ENCODE measurements at places on chromosomes 1 and 21.
A peak's percentile ranks its signal among the peaks of the same experiment; 100 is the strongest.

DNA sequence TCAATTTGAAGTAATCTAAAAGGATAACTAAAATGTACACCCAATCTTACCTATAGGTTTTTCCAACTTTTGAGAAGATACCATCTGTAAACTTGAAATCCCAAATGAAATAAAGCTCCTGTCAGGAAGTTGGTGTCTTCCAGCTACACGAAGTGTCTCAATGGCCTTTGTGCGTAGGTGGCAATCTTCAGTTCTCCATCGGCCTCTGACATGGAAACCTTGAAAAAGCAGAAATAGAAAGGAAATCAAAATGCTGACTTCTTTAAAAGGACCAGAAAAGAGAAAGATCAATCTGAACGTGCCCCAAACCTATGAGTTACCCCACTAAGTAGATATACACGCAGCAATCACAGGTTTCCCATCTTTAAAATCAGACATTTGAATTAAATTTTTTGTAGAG is 10.0 kb downstream of the MKNK1 start:
- no peak for DNase-seq

- DNase-seq: peak; percentile 72
Observed at GRCh38 chr21:45551316-45551715, 9.1 kb upstream of the SLC19A1 start.

DNA sequence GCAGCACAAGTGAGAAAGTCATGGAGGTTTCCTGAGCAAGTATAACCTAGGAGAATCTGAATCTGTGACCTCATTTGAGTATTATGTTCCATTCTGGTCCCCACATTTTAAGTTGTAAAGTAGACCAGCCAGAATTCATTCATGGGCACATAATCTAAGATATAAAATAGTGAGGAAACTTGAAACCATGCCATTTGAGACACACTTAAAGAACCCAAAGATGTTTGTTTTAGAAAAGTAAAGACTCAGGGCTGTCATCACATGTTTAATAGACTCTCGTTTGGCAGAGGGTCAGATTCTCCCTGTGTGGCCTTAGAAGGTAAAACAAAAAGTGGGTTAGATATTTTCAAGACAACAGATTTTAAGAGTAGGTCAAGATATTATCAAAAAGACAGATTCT is 6.4 kb downstream of the SZT2 start:
- no peak for DNase-seq

- DNase-seq: no peak
Observed at GRCh38 chr1:38186566-38186965, 140.0 kb upstream of the POU3F1 start.

- DNase-seq: no peak
Observed at GRCh38 chr1:207097871-207098324, 6.1 kb upstream of the C4BPA start.

GRCh38 chr1:70290218-70290617 is 64.3 kb downstream of the ANKRD13C start:
- no peak for DNase-seq

- DNase-seq: no peak
Observed at GRCh38 chr1:90826834-90827233, 109.7 kb upstream of the BARHL2 start.

GRCh38 chr1:40661678-40662077 is 3.8 kb downstream of the RIMS3 start:
- DNase-seq: no peak

DNA sequence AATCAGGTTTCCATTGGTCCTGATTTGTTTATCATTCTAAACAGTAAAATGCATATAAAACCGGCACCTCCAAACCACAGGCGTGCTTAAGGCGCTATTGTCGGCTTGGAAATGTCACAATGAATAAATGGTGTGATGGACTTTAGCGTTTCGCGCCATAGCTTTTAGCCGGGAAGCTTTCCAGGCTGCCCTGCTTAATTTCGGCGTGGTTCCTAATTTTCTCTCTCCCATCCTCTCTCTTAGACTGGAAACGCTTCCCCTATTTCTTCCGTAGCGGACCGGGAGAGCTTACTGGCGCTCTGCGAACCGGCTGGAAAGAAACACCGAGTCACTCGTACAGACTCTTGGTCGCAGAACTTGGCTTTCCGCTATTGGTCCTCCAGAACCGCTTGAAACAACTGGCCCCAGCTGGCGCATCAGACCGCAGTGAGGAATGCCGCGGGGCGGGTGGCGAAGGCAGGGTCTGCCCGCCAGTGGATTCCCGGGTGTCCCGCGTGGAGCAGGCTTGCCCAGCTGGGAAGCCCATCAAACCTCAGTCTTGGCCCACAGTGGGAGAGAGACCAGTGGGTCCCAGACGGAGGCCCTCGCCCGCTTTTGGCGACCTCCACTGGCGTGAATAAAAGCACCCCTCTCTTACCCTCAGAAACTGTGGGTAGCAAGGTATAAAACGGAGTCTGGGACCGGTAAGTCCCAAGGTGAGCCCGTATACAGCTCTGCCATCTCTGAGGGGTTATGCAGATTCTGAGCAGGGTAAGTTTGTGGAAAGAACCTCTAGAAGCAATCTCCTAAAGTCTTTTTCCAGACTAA is 4.0 kb upstream of the LHX8 start:
- peak; percentile 60 for DNase-seq

- DNase-seq: no peak
Observed at GRCh38 chr1:172770071-172770470, 111.2 kb downstream of the FASLG start.

GRCh38 chr1:168653567-168653966 is 75.4 kb downstream of the DPT start:
- DNase-seq: peak; percentile 36

GRCh38 chr1:173043253-173043652 is 7.5 kb downstream of the TNFSF18 start:
- peak; percentile 49 for DNase-seq

DNA sequence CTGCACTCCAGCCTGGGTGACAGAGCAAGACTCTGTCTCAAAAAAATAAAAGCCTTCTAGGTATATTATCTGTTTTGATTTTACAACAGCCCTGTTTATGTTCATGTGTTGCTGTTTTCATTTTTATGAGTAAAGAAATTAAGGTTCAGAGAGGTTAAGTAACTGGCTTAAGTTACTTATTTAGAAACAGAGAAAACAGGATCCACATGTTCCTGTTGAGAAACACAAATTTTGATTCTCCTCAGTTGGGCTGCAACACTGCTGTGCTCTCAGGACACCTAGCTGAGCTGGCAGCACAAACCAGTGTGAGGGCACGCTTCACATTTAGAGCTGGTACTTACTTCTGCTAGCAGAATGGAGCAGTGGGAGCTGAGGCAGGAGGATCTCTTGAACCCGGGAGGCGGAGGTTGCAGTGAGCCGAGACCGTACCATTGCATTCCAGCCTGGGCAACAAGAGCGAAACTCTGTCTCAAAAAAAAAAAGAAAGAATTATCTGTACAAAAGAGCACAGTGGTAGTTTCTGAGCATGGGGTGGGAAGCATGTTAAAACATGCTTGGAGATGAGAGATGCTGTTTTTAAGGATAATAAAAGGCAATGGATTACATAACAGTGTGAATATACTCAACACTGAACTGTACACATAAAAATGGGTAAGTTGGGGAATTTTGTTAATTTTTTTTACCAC is 2.4 kb downstream of the SPRTN start:
- DNase-seq: no peak

DNA sequence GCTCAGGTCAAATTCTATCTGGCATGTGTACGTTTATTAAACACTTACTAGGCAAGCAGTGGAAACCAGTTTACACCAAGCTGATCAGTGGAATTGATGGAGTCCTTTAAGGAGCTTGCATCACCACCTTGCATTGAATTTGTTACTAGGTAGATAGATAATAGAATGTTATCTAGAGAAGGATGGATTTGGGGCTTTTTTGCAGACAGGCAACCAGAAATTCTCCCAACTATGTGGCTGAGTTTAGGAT is 44.9 kb downstream of the HHAT start:
- no peak for DNase-seq

DNA sequence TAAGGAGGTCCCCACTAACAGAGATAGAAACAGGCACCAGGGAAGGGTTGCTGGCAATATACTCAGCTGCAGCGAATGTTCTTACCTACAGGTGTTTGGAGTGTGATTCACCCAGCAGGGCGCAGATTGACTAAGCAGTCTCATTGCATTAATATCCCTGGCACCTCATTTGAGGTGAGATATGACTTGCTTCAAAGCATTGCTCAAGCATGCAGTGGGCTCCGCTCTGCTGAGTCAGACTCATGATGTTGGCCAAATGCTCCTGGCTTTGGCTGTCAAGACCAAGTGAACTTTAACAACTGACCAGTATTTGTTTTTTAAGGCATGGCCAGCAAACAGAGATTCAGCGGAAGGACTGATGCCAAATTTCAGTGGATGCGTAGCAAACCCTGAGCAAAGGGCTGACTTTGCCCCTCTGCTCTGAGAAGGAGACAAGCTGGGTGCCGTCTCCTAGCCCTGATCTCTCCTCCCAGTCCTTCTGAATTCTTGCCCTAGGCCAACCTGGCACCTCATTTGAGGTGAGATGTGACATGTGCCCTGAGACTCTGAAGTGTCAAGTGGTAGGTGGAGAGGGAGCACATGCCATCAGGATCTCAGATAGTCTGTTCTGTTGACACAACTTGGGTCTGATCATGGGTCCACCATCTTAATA is 187.1 kb upstream of the COA6 start:
- peak; percentile 88 for DNase-seq

- DNase-seq: peak; percentile 45
Observed at GRCh38 chr1:192952646-192953045, 106.5 kb downstream of the UCHL5 start.

- DNase-seq: no peak
Observed at GRCh38 chr1:225460737-225461532, 33.1 kb upstream of the LBR start.

- DNase-seq: no peak
Observed at GRCh38 chr1:172885971-172886370, 164.8 kb downstream of the TNFSF18 start.

DNA sequence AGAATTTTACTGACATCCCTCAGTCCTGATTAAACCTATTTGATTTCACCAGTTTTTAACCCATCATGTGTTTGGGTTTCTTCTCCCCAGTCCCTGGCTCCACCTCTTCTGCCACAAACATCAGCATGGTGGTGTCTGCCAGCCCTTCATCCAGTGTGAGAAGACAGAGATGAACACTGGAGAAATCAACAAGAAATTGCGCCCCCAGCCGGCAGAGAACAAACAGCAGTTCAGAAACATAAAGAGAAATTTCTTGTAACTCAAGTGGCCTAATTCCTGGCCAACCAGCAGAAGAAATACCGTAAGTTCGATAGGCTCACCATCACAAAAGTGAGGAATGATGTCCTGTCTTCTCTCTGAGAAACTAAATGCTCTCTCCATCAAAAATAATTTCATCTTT is 18.3 kb downstream of the S100A11 start:
- no peak for DNase-seq

GRCh38 chr1:170887726-170888125 is 47.6 kb upstream of the MROH9 start:
- no peak for DNase-seq

GRCh38 chr1:56115701-56116100 is 463.7 kb downstream of the PLPP3 start:
- DNase-seq: no peak

DNA sequence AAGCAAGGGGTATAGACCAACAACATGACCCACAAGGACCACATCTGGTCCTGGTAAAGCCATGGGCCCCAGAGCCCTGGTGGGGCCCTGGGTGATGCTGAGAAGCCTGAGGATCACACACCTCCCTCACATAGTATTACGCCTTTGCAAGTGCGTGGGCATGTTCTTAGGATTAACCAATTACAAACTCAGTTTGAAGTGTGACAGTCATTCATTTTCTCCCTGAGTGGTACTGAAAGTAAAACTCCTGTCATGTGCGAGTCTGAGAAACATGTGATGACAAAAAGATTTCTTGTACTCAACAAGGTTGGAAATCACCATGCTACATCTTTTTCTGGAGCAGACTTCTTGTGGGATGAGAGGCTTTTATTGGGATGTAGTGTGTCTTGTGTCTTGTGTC is 315.3 kb upstream of the DUSP10 start:
- DNase-seq: no peak

DNA sequence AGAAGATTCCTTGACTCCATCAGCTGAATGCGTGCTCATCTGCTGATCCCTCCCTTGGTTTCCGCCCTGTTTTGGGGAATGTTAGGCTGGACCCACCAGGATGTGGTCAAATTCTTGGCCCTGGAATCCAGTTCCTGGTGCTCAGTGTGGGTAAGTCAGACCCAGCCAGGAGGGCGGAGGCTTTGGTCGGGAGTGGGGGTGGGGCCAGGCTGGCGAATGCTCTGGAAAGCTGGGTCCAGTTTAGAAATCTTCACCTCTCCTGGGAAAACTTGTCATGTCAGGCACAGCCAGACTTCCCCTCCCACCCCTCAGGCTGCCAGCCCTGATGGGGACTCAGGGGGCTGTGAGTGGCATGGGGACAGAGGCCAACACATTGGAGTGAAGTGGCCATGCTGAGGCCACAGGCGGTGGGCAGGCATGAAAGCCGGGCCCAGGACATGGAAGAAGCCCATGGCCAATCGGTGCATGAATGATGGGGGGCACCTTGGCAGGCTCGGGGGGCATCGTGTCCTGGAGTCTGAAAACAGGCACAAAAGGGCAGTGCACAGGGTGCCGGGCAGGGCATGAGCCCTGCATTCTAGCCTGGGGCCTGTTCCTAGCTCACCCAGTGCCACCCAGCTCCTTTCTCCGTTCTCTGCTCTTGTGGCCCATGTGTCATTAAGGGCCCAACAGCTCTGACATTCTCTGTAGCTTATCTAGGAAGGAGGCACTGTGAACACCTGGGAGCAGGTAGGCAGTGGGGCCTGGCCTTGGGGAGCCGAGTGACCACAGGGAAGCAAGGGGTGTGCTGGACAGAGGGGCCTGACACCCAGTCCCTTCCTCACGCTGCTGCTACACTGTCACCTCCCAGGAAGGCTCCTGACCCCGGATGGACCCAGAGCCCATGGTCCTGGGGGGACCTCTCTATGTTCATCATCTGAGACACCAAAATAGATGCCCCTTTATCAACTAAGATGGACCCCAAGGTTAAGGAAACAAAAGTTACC is 14.6 kb upstream of the PADI1 start:
- peak; percentile 99 for DNase-seq

DNA sequence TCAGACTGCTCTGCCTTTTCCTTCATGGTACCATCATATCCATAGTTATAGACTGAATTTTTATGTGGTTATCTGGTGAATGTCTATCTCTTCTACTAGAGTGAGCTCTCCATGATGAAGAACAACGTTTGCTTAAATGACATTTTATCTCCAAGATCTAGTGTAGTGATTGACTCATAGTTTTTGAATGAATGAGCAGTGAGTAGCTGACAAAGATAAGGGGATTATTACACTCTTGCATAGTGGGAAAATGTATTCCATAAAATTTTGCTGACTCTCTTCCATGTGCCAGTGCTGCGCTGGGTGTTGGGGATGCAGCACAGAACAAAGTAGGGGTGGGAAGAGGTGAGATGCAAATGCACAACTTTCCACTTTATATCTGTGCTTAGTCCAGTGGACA is 147.7 kb downstream of the TGFB2 start:
- peak; percentile 63 for DNase-seq

GRCh38 chr1:189424746-189425331 is 1052.8 kb downstream of the BRINP3 start:
- peak; percentile 10 for DNase-seq
